ENCODE measurements at places on chromosomes 3 and 15. TPM values are rescaled to one million over a fixed set of nuclear protein-coding genes. Genes with fewer than 3 reads are reported as not detected.

Gene ASB14
- 0.03 TPM for total RNA-seq

Gene MESP2
- total RNA-seq = 2.0 TPM

Gene SETD5
- 99.8 TPM for total RNA-seq

Gene CCR1
- not detected for total RNA-seq

Gene DLL4
- 0.26 TPM for total RNA-seq

Gene SLC24A5
- total RNA-seq = 0.11 TPM

Gene OR5H14
- total RNA-seq = not detected

Gene ADAMTS7
- 14.3 TPM for total RNA-seq

Gene SUSD5
- 0.59 TPM for total RNA-seq

Gene DCP1A
- 15.9 TPM for total RNA-seq

Gene MRPS25
- total RNA-seq = 25.8 TPM

Gene STRA6
- 10.3 TPM for total RNA-seq

Gene LRRN1
- 22.6 TPM for total RNA-seq

Gene RAB6B
- total RNA-seq = 1.2 TPM

Gene GOLGA8S
- not detected for total RNA-seq

Gene FSIP1
- 0.15 TPM for total RNA-seq

Gene NMB
- 19.4 TPM for total RNA-seq

Gene CAMKV
- total RNA-seq = 46.8 TPM

Gene CAMP
- not detected for total RNA-seq

Gene SPTSSB
- 0.31 TPM for total RNA-seq

Gene CLDN18
- total RNA-seq = not detected

Gene FGF7
- total RNA-seq = not detected

Gene ANKUB1
- not detected for total RNA-seq

Gene STARD9
- total RNA-seq = 2.8 TPM

Gene SNRPN
- total RNA-seq = 1,084 TPM

Gene C3orf52
- total RNA-seq = 11.3 TPM

Gene NR1I2
- total RNA-seq = 1.6 TPM

Gene CHRFAM7A
- total RNA-seq = 2.2 TPM

Gene PLSCR5
- not detected for total RNA-seq

Gene FAM240A
- total RNA-seq = not detected

Gene RARB
- total RNA-seq = 2.0 TPM

Measured in H7 (cell line).